Brain (organoid and tissue), 16 donors: ENCODE measurements at places on chromosomes 12 and 14. TPM values are rescaled to one million over a fixed set of nuclear protein-coding genes. Genes with fewer than 3 reads are reported as not detected.

The NKX2-8 gene
- 5.3 TPM for polyA plus RNA-seq

The C14orf93 gene
- 37.3 TPM for polyA plus RNA-seq

The POTEM gene
- polyA plus RNA-seq = not detected

The ESR2 gene
- 0.10 TPM for polyA plus RNA-seq

The IL31 gene
- polyA plus RNA-seq = not detected

The MMP17 gene
- 15.5 TPM for polyA plus RNA-seq

The TM9SF1 gene
- 57.8 TPM for polyA plus RNA-seq

The KRT3 gene
- not detected for polyA plus RNA-seq

The CARMIL3 gene
- 7.1 TPM for polyA plus RNA-seq

The OR4E2 gene
- not detected for polyA plus RNA-seq

The AMIGO2 gene
- polyA plus RNA-seq = 0.61 TPM

The GPX2 gene
- 23.8 TPM for polyA plus RNA-seq

The SOAT2 gene
- polyA plus RNA-seq = not detected

The CCND2 gene
- 3.1 TPM for polyA plus RNA-seq

The CCDC196 gene
- polyA plus RNA-seq = not detected

The SYNDIG1L gene
- 0.78 TPM for polyA plus RNA-seq

DNA sequence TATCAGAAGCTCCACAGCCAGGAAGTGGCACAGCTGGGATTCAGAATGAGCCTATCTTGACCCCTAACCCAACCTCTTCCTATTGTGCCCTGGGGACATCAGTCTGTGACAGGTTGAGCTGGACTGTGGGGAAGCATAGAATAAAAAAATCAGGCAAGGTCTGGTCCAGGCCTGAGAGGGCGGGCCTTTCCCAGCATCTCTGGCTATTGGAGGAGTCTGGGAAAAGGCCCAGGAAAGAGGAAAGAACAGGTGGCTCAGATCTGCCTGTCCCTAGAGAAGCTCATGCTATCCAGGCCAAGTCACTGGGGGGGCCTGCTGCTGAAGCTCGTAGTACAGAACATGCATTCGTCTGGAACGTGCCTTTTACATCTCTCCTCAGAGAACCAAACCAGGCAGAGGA, 100.5 kb downstream of the PPM1H start:
- no peak for DNase-seq

- DNase-seq = no peak
Observed at GRCh38 chr14:23675906-23676305, 39.7 kb downstream of the DHRS2 start.

DNA sequence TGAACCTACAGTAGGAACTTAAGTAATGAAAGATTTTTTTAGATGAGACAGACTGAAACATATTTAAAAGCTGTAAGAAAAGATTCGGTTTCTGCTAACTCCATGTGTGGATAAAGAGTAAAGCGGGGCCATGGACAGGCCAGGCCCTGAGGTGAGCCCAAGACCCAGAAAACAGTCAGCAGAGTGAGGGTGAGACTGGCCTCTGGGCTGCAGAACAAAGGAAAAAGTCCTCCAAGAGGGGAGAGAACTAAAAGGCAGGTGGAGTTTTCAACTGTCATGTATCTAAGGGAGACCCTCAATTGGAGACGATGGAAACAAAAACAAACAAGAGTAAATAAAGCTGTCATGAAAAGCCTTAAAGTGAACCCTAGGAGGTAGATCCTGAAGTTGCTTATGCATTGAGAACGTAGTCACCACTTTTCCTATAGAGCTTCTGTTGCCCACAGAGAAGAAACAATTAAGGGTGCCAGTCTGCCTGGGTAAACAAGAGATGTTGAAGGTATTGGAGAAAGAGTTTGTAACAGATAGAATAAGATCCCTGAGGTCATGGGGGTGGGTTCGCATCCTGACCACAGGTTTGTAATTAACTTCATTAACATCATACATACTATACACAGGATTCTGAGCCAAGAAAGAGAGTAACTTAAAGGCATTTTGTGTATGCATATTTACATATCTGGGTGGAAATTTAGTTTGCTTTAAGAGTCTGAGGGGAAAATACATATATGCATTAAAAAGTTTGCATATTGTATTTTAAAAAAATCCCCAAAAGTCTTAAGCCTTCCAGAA, 268.7 kb upstream of the PDE3A start:
- no peak for DNase-seq

- no peak for DNase-seq
Observed at GRCh38 chr12:132362996-132363660, 33.7 kb upstream of the GALNT9 start.

DNA sequence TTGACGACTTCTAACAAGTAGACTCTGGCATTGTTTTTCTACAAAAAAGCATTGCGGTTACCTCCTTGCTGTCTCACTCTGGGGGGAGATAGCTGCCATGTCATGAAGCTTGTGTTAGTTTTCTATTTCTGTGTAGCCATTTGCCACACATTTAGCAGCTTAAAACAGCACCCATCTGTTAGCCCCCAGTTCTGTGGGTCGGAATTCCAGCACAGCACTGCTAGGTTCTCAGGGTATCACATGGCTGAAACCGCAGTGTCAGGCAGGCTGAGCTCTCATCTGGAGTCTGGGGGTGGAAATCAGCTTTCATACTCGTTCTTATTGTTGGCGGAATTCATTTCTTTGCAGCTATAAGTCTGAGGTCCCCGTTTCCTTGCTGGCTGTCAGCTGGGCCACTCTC, 19.9 kb upstream of the STXBP6 start:
- DNase-seq = no peak

DNA sequence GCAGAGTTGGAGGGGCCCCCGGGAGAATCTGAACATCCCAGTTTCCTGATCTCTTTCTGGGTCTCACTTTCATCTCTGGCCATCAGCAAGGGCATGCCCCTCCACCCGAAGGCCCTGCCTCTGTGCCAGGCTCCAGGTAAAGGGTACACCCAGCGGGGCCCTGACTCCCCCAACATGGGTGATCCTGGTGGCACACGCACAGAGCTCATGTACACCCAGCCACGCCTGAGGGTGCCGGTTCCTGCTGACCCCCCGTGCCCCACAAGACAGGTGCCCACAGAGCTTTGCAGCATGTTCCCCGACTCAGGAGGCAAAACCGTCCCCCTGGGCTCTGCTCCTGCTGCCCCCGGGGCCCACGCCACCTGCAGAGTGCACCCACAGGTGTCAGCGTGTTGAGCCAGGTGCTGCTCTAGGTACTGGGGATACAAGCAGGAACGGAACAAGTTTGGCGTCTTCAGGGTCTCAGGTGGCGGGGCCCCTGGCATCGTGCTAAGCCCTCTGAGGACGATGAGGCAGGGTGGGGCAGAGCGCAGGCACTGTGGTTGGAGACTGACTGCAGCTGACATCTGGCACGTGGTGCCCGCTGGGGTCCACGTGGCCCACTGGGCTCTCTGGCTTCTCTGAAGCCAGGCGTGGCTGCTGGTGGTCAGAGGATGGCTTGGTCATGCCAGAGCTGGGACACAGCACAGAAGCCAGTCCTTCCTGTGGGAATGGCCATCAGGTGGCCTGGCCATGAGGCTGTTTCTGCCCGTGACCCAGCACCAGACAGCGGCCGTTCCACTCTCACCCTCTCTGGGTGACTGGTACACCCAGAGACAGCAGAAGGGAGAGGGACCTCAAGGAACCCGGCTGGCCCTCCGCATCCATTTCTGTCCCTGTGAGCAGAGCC, 13.8 kb downstream of the BAG5 start:
- DNase-seq = no peak

- DNase-seq = peak; percentile 15
Observed at GRCh38 chr14:26738571-26738970, 140.7 kb upstream of the NOVA1 start.

GRCh38 chr12:120314220-120314619, 12.1 kb downstream of the SIRT4 start:
- no peak for DNase-seq

DNA sequence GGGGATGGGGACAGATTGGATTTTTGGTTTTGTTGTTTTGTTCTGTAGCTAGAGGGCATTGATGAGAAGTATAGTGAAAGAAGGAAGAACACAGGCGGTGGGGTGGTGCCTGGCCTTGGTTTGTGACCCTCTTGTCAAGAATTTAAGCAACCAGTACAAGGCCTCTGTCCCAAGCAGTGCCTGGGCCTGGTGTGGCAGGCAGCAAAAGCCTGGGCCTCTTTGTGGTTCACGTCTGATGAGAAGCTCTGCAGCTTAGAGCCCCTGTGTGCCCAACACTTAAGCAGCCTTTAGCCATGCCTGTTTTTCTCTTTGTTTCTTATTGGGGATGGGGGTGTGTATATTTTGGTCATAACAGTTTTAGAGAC, 98.0 kb downstream of the PPP2R5C start:
- DNase-seq = no peak

GRCh38 chr14:28412077-28412476, 354.5 kb upstream of the FOXG1 start:
- peak; percentile 5 for DNase-seq

GRCh38 chr12:10241290-10241689, 28.6 kb downstream of the GABARAPL1 start:
- DNase-seq = no peak

- DNase-seq = peak; percentile 78
Observed at GRCh38 chr12:39138268-39138667, 232.9 kb upstream of the CPNE8 start.

DNA sequence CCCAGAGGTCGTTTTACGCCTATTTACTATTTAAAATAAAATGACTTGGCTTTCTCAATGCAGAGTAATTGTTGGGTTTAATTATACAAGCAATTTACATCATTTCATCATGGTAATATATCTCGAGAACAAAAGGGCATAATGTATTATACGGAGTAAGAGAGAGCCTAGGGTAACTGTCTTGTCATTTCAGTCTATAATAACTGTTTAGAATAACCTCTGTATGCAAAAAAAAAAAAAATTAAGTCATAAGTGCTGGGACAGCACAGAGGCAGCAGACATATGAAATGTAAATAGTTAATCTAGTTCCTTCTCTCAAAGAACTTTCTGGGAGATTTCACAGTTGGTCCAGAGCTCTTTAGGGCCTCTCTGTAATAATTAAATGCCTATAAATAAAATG, 284.9 kb downstream of the TMTC2 start:
- DNase-seq = no peak

DNA sequence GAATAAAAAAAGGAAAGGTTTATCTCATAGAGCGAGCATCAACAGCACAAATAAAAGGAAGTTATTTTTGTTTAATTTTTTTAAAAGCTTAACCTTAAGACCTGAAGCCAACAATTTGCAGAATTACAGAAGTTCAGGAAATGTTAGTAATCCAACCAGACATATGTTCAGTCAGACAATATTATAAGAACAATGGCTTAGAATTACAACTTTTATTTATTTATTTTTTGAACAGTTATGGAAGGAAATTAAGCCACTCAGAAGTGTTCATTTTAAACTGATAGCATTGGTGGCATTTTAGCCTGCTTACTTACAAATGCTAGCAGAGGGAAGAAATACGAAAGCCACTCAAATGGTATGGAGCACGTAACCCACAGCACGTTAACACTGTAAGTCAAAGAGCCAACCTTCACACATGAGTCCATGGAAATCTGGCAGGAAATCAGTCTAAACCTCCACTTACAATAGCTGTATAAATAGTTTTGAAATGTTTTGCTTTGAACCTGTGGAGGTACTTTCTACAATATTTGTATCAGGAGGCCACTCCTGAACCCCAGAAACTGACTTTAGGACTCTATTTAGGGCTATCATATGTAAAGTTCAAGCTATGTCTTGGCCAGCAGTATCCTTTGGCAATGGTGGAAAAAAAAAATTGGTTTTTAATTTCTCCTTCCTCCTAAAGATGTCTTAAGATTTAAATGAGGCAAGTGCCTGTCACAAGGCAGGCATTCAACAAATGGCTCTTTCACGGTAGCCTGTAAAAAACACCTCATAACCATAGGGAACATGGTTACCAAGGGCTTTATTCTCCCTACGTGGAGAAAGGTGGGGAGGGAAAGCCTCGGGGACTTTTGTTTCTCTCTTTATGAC, 102.3 kb downstream of the ITPR2 start:
- no peak for DNase-seq

GRCh38 chr12:120940799-120941198, 36.6 kb upstream of the SPPL3 start:
- DNase-seq = no peak

GRCh38 chr14:70842851-70843462, 33.6 kb upstream of the MAP3K9 start:
- DNase-seq = peak; percentile 13

DNA sequence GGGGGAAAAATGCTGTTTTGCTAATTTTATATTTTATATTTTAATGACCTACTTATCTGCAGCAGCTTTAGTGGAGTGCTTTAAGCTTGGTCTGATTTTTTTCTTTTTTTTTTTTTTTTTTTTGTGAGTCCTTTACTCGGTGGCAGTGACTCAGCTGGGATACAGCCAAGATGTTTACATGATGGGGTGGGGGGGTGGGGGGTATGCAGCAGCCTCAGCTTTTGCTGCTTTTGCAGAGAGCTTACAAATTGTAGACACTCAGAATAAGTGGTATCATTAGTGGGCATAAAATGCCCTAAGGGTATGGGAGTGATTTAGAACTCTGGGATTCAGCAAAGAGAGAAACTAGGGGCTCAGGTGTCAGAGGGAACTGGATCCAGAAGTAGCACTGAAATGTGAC, 38.2 kb upstream of the ARHGAP5 start:
- DNase-seq = peak; percentile 29

- DNase-seq = no peak
Observed at GRCh38 chr12:66499000-66499399, 179.9 kb downstream of the GRIP1 start.

GRCh38 chr14:93240678-93241000, 33.6 kb downstream of the UBR7 start:
- DNase-seq = no peak

DNA sequence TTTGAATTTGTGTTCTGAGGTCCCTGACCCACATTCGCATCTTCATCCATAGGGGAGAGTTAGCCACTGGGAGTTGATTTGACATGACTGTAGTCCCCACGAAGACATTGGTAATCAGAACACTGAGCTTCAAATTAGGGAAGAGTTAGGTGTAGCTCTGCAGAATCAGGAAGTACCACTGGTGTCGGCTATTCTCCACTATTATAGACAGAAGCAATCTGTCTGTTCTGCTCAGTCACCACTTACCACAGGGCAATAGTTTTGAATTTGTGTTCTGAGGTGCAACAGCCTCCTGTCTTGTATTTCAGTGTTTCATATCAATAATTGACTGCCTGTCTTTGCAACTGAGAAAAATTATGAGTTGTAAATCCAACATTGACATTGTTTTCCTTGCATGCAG, 407.6 kb downstream of the LRFN5 start:
- no peak for DNase-seq

GRCh38 chr12:68374307-68374982, 42.3 kb upstream of the MDM1 start:
- DNase-seq = no peak

- peak; percentile 35 for DNase-seq
Observed at GRCh38 chr14:100709289-100710284, 17.1 kb upstream of the DLK1 start.

GRCh38 chr12:11756022-11756421, 106.5 kb downstream of the ETV6 start:
- DNase-seq = no peak
